ENCODE measurements at places on chromosomes 2 and 18. TPM values are rescaled to one million over a fixed set of nuclear protein-coding genes. Genes with fewer than 3 reads are reported as not detected.

DNA sequence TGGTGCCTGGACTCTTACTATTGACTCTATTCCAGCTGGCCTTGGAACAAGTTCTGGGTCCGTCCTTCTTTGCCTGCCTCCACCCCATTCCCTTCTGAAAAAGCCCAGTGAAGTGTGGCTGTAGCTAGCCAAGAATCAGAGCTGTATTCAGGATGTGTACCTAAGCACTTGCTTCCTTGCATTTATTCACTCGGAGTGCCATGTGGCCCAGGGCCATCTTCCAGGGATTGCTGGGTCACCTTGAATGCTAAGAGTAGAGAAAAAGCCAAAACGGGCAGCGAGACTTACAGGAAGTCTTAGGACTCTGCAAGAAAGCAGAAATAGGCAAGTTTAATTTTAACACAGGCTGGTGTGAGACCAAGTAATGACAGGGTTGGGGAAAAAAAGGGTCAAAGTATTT is 4.1 kb downstream of the ITGA6 start:
- no peak for DNase-seq

DNA sequence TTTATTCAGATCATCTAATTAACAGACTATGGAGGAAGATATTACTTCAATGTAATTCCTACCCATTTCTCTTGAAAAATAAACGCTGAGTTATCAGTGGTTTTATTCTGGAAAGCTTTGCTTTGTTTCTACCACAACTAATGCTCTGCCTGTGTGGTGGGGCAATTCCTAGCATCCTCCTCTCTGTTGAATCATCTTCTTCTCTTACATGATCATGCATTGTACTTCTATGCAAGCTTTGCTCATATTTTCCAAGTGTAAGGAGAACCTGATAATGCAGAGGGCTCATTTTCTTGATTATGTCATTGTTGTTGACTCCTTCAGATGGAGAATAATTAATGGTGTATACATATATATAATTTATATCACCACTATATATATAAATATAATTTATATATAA is 46.7 kb downstream of the CCDC195 start:
- DNase-seq: peak; percentile 38

Gene CABYR
- total RNA-seq: 0.64 TPM

GRCh38 chr18:79832169-79832568 is 34.4 kb downstream of the KCNG2 start:
- no peak for DNase-seq

- DNase-seq: peak; percentile 1
Measured at GRCh38 chr2:16281451-16282335, 341.3 kb downstream of the MYCN start.

DNA sequence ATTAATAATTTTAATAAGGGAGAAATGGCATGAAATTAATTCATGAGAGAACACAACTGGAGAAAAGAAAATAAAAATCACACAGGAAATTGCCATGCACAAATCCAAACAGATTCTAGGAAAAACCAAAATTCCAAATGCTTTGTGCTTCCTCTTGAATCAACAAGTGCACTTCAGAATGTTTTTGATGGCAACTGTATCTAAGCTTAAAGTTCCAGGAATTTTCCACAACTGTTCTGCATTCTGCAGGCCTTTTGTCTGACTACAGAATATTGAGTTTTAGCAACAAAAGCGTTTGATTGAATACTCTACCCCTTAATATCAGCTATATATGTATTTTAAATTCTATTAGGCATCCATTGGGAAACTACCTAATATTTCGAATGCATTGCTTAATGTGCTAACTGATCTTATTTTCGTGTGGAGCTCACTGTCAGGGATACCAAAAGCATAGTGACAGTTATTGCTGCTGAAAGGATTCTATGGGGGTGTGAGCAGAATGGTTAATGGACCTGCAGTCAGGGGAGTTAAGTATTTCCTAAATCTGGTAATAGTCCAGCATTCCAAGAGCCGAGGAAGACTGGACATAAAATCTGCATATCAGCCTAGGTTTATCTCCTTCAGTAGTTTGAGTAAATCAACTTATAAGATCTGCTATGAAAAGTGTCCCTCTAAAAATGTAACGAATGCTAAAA is 482.7 kb upstream of the POU3F3 start:
- DNase-seq: no peak

Gene PCBP1
- total RNA-seq: 49.7 TPM

- DNase-seq: no peak
Measured at GRCh38 chr18:35186291-35187034, 54.4 kb upstream of the ZNF397 start.

Gene PLEKHH2
- 2.8 TPM for total RNA-seq

- DNase-seq: no peak
Measured at GRCh38 chr18:40046596-40046995, 1908.4 kb upstream of the PIK3C3 start.

GRCh38 chr2:118232796-118233195 is 144.5 kb downstream of the INSIG2 start:
- DNase-seq: no peak

Gene SRD5A2
- not detected for total RNA-seq
